Caco-2 (cell line): ENCODE measurements at places on chromosomes 12 and 14.

DNA sequence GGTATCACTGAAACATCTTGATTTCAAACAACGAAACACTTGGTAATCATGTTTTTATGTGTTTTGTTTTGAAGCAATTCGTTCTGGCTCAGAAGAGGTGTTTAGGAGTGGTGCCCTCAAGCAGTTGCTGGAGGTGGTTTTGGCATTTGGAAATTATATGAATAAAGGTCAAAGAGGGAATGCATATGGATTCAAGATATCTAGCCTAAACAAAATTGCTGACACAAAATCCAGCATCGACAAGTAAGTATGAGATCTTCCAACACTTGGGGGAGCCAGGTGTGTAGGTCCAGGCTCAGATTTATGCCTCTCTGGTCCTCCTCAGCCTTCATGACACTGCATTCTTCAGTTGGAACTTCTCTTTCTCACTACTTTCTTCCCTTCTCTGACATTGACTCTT, 110.1 kb downstream of the GPR135 start:
- DNase-seq: no peak

DNA sequence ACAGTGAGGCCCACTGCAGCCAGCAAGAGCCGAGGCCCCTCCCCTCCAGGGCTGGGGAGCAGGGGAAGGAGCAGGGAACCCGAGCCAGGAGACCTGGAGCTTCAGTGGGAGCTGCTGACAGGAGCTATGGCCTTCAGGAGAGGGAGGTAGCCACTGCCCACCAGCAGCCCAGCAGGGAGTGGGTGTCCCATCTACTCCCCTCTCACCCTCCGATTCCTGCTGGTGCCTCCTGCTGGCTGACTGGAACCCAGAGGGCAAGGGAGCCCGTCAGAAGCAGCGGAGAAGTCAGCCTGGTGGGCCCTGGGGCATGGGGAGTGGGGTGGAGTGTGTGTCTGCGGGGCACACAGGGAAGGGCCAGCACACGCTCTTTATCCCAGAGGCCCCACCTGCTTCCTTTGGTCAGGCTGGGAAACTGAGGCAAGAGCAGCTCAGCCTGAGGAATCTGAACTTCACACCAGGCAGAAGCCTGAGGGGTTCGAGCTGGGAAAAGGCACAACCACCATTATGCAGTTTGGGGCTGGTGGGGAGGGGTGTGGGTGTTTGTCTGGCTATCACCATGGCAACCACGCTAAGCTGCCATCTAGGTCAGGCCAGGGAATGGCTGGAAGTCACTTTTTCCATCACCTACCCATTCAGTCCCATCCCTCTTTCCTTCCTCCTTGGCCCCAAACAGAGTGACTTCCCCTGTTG, 36.8 kb upstream of the PLEKHG6 start:
- DNase-seq: no peak

GRCh38 chr14:76715511-76716081, 45.7 kb upstream of the VASH1 start:
- DNase-seq: no peak

DNA sequence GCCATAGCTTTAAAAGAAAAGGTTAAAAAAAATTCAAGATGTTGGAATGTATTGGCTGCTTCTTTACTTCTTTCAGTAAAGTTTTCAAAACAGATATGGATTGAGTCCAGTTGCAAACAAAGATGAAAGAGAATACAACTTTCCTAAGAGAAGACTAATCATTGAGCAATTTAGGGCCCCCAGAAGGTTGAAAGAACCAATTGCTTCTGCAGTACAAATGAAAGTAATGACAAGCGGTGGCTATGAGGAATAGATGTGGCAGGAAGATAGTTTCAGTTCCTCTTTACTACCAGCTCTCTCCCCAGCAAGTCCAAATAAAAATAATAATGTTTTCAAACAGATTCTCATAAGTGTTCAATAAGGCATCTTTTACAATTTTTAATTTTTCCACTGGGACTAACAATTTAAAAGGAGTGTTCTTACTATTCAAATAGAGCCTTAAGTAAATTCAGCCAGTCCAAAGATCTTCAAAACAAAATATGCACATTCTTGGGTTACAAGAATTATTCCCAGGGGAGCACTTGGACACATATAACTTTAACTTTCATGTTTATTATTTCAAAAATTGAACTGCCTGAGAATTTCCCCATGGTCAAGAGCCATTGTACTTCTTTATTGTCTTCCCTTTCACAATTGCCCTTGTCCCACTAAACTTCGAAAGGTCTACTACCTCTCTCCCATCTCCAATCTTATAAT, 62.3 kb upstream of the PPP1R12A start:
- no peak for DNase-seq

GRCh38 chr12:6124411-6125309, at the start of gene VWF:
Gene VWF, minus strand, starts transcription at chr12:6124670. Its CDS starts 1,474 bp downstream, at chr12:6123196.
- DNase-seq: no peak

GRCh38 chr14:20612403-20612802, 21.2 kb upstream of the RNASE12 start:
- DNase-seq: no peak

- no peak for DNase-seq
These were observed 50.0 kb upstream of the STON2 start for GRCh38 chr14:81450100-81450531.
